ENCODE measurements at places on chromosomes 4 and X.

DNA sequence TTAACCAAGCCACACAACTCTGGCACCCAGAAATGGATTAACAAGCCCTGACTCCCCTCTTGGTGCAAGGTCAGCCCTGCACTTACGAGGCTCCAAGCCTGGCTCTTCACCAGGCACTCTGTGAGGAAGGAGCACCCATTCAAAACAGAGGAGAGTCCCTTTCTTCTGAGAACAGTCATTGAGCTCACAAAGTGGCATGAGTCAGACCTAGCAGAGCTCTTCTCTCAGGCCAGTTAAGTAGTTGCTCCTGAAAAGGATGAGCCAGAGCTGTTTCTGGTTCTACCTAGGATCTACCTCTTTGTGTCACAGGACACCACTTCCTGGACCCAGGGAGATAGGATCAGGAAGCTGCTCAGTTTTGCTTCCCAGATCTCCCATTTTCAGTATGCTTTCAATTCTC is 48.2 kb downstream of the EVC2 start:
- DNase-seq: peak; percentile 49

- no peak for DNase-seq
These were observed 122.2 kb downstream of the IL1RAPL1 start for GRCh38 chrX:28709421-28709820.

DNA sequence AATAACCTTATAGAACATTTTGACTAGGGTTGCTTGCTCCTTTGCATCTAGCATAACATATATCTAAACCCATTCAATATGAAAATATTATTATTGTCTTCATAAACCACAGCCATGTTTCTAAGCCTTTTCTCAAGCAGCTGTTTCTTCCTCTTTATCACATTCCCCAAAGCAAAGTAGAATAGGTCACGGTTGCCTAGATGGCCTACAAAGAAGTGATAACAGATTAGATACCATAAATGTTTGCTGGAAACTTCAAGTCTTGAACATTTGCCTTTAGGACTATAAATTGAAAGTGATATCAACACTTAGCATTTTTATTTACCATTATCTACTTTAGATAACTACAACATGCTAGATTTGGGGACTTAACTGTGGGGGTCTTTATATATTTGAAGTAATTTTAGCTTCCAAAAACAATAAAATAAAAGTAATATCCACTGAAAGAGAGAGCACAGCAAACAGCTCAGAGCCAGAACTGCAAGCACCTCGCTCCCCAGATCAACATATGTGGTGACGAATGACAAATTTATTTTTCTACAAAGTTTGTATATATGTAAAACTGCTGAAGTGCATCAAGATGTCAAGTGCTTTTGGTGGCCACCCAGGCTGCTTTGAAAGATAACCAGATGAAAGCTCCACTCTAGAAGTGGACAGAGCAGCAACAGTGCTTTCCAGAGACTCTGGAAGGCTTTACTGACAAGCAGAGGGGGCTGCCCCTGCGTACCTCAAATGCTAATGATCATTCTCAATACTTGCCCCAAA is 8.0 kb downstream of the HHIP start:
- no peak for DNase-seq

- no peak for DNase-seq
These were observed 73.6 kb downstream of the DHRSX start for GRCh38 chrX:2427147-2427546.

GRCh38 chrX:19174401-19175025 is 52.2 kb upstream of the ADGRG2 start:
- peak; percentile 69 for DNase-seq

DNA sequence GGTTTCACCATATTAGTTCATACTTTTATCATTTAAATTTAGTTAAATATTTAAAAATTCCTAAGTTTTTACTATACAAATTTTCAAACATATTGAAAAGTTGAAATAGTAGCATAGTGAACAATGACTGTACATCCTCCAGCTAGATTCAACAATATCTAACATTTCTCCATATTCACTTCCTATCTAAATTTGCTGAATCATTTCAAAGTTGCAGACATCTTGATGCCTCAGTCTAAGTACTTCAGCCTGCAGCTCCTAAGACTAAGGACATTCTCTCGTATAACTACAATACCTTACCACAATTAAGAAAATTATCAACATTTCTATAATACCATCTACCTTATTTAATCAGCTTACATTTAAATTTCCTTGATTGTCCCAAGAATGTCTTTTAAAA is 132.7 kb downstream of the TMEM164 start:
- DNase-seq: no peak

- DNase-seq: peak; percentile 56
These were observed 559 bp downstream of the SLC9A7 start for GRCh38 chrX:46758163-46758955.
